ENCODE measurements at places on chromosomes 5 and 9.

DNA sequence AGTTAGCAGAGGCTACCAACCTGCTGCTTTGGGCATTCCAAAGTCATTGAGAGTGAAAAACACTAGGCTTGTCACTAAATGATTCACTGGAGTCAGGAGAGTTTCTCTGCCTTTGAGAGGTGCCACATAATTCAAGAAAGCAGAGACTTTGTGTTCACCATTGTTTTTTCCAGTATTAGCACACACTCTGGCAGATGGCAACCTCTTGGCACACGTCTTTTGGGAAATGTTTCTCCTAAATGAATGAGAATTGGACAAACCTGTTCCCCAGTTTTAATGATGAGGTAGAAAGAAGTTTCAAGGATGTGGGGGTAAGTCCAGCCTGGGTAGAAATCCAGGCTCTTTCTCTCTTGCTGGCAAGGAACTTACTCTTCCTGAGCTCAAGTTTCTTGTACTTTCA lies 259.1 kb downstream of the GABRB2 start:
- DNase-seq = no peak

- DNase-seq = no peak
These were observed 52.6 kb upstream of the GARNL3 start for GRCh38 chr9:127211983-127212382.

GRCh38 chr5:57495285-57496086 lies 12.9 kb upstream of the ACTBL2 start:
- DNase-seq = no peak

GRCh38 chr5:103034662-103035392 lies 85.1 kb downstream of the GIN1 start:
- no peak for DNase-seq

- DNase-seq = no peak
These were observed 4.1 kb downstream of the PTGS1 start for GRCh38 chr9:122374885-122375420.

- no peak for DNase-seq
These were observed 40.5 kb upstream of the CTSL start for GRCh38 chr9:87685441-87685840.

DNA sequence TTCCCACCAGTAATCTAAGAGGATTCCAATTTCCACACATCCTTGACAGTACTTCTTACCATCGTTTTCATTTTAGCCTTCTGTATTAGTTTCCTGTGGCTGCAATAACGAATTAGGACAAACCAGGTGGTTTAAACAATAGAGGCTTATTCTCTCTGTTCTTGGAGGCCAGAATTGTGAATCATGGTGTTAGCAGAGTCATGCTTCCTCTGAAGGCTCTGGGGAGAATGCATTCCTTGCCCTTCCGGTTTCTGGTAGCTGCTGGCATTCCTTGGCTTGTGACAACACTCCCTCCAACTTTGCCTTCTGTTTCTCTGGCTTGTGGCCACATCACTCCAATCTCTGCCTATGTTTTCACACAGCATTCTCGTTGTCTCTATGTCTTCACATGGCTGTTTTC lies 23.5 kb downstream of the RIGI start:
- no peak for DNase-seq

- no peak for DNase-seq
These were observed 214.3 kb downstream of the ARHGAP26 start for GRCh38 chr5:142984525-142984924.

- DNase-seq = no peak
These were observed 616 bp downstream of the VCAN start for GRCh38 chr5:83472213-83472507.

DNA sequence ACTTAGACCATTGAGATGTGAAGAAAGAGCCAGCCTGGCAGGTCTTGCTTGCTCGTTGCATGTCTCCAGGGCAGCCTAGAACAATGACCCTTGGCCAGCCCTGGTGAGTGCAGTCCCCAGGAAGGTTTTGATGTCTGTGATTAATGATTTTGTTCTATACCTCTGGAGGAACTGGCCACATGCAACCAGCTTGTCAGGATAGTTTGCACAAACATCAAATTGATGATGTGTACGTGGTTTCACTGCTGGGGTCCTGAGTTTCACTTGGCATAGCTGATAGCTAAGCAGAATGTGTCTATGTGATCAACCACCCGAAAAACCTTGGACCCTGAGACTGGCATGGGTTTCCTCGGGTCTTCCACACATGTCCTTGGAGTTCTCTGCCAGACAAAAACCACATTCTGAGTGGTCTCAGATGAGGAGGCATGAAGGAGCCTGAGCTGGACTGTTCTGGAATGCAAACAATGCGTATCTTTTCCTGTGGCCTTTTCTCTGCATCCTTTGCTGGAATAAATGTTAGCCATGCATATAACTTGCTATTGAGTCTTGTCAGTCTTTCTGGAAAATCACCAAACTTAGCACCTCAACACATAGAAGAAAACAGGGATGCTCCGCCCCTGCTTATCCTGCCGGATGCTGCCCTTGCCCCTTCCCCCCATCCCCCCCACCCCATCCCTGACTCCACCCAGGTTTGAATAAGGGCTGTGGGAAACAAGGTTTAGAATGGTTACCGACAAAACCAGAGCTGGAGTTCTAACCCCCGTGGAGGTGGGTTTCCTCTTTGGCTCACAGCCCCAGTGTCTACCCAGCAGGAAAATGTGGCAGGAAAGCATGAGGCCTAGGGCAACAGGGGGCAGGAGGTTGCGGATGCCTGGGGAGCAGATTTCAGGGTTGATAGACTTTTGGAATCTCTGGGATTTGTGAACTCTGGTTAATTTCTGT lies 50.1 kb upstream of the ANKRD33B start:
- DNase-seq = no peak

GRCh38 chr5:103600086-103600485 lies 37.5 kb upstream of the NUDT12 start:
- DNase-seq = no peak

DNA sequence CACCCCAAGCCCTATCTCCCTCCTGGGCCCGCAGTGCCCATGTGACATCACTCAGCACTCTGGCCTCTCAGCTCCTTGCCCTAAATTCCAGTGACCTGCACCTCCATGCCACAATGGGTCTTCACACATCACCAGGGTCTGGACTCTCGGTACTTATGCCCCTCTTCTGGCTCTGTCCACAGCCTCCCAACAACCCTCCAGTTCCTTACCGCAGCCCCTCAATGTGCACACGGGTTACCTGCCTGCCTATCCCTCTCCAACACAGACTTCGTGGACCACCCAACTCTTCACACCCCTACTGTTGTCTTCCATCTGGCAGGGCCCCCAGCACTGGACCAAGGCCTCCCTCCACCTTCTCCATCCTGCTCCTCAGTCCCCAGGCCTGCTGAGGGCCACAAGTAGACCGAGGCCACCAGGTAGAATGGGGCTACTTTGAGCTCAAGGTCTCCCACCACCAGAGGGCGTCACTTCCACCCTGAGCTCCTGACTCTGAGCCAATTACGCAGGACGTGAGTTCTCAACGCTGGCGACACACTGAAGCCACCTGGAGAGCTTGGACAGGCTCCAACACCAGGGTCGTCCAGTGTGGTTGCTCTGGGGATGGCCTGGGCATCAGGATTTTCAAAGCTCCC lies 172.1 kb downstream of the GABBR2 start:
- DNase-seq = peak; percentile 13

DNA sequence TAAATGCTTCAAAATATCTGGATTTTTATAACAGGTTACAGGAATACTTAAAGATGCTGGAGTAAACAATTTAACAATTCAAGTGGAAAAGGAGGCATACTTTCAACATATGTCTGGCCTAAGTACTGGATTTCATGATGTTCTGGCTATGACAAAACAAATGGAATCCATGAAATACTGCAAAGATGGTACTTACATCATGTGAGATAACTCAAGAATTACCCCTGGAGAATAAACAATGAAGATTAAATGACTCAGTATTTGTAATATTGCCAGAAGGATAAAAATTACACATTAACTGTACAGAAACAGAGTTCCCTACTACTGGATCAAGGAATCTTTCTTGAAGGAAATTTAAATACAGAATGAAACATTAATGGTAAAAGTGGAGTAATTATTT lies 35.6 kb downstream of the SLC30A5 start:
- no peak for DNase-seq

- no peak for DNase-seq
These were observed 130.9 kb upstream of the ADAMTS16 start for GRCh38 chr5:5009240-5009639.

- no peak for DNase-seq
These were observed 17.8 kb downstream of the PPARGC1B start for GRCh38 chr5:149747833-149748366.

DNA sequence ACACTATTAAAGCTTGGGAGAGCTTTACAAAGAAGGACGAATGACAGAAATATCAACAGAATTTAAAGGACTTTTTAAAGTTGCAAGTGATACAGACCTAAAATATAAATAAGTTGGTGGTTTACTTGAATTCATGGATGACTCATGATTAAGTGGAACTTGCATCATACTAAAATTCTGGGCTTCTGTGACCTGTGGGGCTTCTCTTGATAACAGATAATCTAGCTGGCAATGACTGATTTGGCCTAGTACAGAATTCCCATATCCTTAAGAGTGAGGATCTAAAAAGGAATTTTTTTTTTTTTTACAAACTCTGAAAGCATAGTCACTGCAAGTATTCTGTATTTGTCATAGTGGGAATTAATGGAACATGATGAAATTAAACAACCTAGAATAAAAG lies 543.7 kb upstream of the SGCD start:
- no peak for DNase-seq

- DNase-seq = no peak
These were observed 176.4 kb upstream of the CHD1 start for GRCh38 chr5:99105216-99105615.

- no peak for DNase-seq
These were observed 339.4 kb downstream of the PRELID2 start for GRCh38 chr5:145495741-145496140.

All from activated T-helper 2 cell treated with anti-CD3 and anti-CD28 coated beads, Interferon-gamma antibody, Interleukin-2, Interleukin-4, amounts not matched to agents 10 μg/mL and 5 μg/mL and 100 μg/mL, durations not matched to agents 14 hours and 24 hours and 36 hours (primary cell).